Keratinocyte (primary cell): ENCODE measurements at places on chromosomes 5 and 9. TPM values are rescaled to one million over a fixed set of nuclear protein-coding genes. Genes with fewer than 3 reads are reported as not detected.

FAM151B gene
- polyA plus RNA-seq, result 0.80 to 1.0 TPM (median 0.83 TPM) in 3 replicates

TICAM2 gene
- polyA plus RNA-seq, result 0.06 TPM in 1 of 3 replicates, not detected in the others

PCSK1 gene
- 0.01 to 0.03 TPM in 2 of 3 replicates, not detected in the other for polyA plus RNA-seq

TBCA gene
- 89.1 to 226 TPM (median 225 TPM) in 3 replicates for polyA plus RNA-seq

KIF3A gene
- polyA plus RNA-seq, result 7.0 to 15.4 TPM (median 8.6 TPM) in 3 replicates

CCL28 gene
- 1.5 to 2.2 TPM (median 1.9 TPM) in 3 replicates for polyA plus RNA-seq

SPINK7 gene
- 0.87 to 19.5 TPM (median 0.93 TPM) in 3 replicates for polyA plus RNA-seq

NAA35 gene
- 24.0 to 33.8 TPM (median 25.1 TPM) in 3 replicates for polyA plus RNA-seq

IL3 gene
- polyA plus RNA-seq, result not detected in 3 replicates

DNLZ gene
- 6.1 to 7.8 TPM (median 6.7 TPM) in 3 replicates for polyA plus RNA-seq

BHMT2 gene
- not detected in 3 replicates for polyA plus RNA-seq

CARTPT gene
- not detected in 3 replicates for polyA plus RNA-seq

CD14 gene
- 0.06 to 0.19 TPM (median 0.18 TPM) in 3 replicates for polyA plus RNA-seq
